ENCODE measurements at places on chromosomes 3 and 15.

DNA sequence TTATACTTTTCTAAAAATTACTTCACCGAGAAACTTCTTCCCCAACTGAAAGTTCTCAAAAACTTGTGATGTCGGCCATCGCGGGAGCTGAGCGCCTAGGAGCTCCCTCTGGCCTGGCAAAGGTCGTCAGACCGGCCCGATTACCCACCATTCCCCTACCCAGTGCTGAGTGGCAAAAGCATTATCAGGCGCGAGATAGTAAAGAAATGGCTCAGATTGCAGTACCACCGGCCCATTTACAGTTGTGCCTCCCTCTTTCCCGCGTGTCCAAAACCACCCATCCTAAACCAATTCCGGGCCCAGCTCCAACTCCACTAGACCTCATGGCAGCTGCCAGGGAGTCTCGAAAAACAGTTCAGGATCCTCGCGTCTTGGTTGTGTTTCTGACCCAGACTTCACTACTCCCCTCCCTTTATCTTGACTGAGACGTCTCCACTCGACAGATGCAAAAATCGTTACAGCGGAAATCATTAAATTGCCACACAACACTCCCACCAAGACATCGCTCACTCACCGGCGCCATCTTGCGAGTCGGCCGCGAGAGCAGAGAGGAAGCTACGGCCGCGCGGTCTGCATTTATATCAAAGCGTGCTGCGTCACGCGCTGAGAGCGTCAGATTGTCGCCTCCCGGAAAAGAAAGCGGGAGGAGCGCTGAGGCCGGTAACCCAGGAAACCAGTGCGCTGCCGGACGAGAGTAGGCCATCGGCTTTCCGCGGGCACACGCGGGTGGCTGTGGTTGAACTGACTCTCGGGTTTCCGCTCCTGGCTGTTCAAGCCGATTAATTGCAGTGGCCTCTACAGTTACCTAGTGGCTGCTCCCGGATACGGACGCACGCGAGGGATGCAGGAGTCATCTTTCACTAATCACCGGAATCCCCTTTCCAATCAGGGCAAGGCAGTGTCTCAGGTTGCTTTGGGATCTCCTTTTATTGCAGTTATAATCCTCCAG lies at the start of gene RPL22L1:
Gene RPL22L1, minus strand, starts transcription at position 551 of the 949 bp plus-strand sequence. Its CDS starts 28 bp downstream, at position 523.
- no peak for DNase-seq

DNA sequence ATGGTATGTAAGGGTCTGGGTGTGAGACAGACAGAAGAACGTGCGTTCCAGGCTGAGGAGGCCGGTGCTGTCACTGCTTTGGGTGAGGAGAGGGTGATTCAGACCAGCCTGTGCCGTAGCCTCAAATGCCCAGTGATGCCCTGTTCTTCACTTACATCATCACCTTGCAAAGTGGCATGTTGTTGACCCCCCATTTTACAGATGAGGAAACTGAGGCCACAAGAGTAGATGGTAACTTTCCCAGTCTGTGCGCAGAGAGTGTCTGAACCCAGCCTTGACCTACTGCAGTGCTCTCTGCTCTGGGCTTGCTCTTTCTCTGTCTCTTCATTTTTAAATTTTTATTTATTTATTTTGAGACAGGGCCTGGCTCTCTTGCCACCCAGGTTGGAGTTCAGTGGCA lies 1.6 kb upstream of the CTSH start:
- DNase-seq: no peak

GRCh38 chr3:111668326-111668725 lies 73.2 kb upstream of the ZBED2 start:
- DNase-seq: no peak

- DNase-seq: no peak
These were observed 172.4 kb downstream of the DCLK3 start for GRCh38 chr3:36591959-36592358.

Measured in C1 segment of cervical spinal cord (tissue), 14 donors.